ENCODE measurements at places on chromosomes 12 and 14.

- DNase-seq, result no peak
These were observed 128.0 kb downstream of the NDUFA12 start for GRCh38 chr12:94875525-94875924.

GRCh38 chr12:14167005-14167628, 185.7 kb upstream of the GRIN2B start:
- DNase-seq, result no peak

DNA sequence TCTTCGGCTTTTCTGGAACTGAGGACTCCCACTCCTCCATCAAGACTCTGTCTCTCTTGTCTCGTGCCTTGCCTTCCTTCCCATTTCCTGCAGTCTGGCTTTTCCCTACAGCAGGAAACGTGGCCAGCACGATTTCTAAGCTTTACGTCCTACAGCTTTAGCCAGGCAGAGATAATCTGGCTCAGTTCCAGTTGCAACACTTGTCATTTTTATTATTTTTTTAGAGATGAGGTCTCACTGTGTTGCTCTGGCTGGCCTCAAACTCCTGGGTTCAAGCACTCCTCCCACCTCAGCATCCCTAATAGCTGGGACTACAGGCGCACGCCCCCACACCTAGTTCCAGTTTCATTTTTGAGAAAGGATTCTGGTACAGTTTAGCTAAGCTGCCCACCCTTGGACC, 19.9 kb downstream of the CALM1 start:
- DNase-seq, result no peak

- DNase-seq, result no peak
These were observed 31.6 kb downstream of the PPP1R36 start for GRCh38 chr14:64581363-64581762.

DNA sequence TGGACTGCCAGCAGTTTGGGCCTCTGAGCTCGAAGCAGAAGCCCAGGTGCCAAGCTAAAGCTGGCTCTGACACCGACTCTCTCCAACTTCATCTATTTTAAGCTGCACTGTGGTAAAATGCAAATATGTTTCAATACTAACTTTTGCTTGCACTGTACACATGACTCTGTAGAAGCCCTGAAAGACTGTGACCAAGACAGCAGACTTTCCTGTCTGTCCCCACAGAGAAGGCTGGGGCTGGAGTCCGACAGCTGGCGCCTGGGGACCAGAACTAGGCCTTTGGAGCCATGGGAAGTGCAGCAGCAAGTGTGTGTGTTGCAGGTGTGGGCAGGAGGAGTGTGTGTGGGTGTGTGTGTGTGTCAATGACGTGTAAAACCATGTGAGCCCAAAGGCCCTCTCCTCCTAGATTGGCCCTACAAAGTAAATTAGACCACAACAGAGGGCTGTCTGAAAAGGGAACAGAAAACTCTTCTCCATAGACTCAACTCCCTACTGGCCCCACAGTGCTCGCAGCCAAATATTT, 16.4 kb upstream of the RAB35 start:
- DNase-seq, result no peak

- DNase-seq, result peak; percentile 70
These were observed 325 bp upstream of the CLIP1 start for GRCh38 chr12:122422730-122423257.

DNA sequence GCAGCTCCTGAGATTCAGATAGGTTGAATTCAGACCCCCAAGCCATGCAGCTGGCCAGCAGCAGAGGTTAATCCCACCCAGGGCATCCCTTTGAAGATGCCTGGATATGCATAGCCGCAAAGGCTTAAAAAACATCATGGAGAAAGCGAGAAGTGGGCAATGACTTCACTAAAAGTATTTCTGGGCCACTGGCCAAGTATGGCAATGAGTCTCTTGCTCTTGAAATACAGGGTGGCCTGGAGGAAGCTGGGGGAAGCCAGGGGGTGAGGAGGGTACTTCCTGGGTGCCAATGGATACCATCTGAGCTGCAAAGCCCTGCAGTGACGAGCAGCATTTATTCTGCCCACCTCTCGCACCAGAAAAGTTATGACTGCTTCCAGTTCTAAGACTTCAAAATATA, 539.3 kb upstream of the TBX3 start:
- DNase-seq, result no peak

GRCh38 chr14:63501429-63501828, 41.7 kb downstream of the PPP2R5E start:
- DNase-seq, result no peak

- DNase-seq, result no peak
These were observed 270.4 kb upstream of the FAR2 start for GRCh38 chr12:28878629-28879028.

- DNase-seq, result no peak
These were observed 54.6 kb downstream of the NCOR2 start for GRCh38 chr12:124512667-124513296.

DNA sequence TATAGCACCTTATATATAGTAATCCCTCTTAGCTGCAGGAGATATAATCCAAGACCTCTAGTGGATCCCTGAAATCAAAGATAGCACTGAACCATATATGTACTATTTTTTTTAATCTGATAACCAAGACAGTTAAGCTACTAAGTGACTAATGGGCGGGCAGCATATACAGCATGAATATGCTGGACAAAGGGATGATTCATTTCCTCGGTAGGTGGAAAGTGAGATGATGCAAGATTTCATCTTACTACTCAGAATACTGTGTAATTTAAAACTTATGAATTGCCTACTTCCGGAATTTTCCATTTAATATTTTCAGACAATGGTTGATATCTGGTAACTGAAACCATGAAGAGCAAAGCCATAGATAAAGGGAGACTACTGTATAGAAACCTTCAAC, 36.2 kb downstream of the PRMT8 start:
- no peak for DNase-seq

DNA sequence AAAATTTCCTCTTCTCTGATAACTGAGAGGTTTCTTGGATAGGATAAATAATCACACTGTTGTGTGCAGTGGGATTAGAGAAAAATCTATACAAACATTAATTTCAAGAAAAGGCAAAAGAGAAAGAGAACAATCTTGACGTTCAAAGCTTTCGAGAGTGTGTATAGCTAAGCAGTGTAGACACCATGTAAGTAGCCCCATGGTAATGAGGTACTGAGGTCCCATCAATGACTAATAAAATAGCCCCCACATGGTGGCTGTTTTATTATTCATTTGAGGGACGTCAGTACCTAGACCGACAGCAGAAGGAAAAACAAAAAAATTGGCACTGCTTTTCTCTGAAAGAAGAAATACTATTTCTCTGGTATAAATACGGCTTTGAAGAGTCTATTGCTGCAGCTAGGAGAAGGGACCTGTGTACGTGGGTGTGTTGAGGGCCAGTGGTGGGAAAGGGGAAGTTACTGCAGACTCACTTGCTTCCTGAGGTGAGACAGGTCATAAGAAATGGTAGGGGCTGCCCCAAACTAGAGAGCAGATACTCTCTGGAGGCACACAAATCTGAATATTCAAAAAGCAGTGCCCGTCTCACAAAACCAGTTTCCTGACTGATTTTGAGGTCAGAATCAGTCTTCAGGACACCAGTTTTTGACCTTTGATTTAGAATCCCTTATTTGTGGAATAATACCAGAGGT, 339.8 kb downstream of the EMP1 start:
- DNase-seq, result no peak

DNA sequence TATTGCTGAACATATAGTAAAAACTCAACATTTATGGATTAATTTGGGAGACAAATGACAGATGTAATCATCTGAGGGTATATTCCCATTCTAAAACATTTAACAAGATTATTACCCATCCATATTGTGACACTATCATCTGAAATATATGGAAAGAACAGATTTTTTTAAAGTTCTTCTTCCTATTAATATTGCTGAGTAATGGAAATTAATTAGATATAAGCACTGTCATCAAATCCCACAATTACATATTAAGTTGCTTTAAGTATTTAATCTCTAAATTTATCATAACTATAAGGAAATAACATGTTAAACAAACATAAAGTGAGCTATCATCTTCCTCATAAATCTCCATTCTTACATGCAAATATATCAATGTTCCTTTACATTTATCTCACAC, 22.0 kb downstream of the EML5 start:
- DNase-seq, result no peak

DNA sequence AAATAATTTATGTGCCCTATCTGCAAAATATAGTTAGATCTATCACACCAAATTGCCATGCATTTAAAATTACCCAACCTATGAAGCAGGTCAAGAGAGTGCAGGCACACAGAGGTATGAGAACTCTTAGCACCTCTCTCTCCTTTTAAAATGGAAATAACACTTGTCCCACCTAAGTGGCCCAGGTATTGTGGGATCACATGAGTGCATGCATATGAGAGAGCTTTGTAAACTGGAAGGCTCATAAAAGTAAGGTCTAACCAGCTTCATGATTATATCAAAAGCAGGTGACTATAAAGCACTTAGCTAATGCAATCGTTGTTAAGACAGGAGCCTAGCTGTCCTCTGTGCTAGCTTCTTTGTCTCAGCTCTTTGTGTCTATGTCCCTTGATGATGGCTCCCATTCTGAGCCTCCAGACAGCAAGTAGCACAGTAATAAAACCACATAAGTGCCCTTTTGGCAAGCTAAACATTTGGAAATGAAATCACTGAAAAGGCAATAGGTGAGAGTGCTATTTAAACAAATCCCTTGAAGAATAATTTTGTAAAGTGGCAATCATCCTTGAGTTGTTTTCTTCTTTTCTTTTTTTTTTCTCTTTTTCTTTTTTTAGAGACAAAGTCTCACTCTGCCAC, 219.0 kb downstream of the NTF3 start:
- no peak for DNase-seq

- DNase-seq, result no peak
These were observed 68.8 kb upstream of the TRAF3 start for GRCh38 chr14:102708494-102708893.

- DNase-seq, result no peak
These were observed 29.5 kb upstream of the OSBPL8 start for GRCh38 chr12:76588881-76589565.

DNA sequence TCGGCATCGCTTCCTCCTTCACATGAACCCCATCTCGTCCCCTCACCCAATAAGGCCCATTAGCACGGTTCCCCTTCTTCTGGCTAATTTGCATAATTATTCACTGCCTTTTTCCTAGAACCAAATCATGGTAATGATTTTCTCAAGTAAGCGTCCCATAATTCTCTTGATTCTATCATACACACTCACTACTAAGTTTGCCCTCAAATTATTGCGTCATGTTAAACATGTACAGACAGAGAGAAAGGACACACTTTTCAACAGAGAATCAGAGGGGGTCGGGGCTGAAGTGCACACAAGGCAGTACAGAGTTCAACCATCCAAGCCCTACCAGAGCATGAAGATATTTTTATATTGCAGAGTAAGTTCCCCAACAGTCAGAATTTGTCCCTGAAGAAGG, 256.6 kb downstream of the FOXN3 start:
- no peak for DNase-seq

DNA sequence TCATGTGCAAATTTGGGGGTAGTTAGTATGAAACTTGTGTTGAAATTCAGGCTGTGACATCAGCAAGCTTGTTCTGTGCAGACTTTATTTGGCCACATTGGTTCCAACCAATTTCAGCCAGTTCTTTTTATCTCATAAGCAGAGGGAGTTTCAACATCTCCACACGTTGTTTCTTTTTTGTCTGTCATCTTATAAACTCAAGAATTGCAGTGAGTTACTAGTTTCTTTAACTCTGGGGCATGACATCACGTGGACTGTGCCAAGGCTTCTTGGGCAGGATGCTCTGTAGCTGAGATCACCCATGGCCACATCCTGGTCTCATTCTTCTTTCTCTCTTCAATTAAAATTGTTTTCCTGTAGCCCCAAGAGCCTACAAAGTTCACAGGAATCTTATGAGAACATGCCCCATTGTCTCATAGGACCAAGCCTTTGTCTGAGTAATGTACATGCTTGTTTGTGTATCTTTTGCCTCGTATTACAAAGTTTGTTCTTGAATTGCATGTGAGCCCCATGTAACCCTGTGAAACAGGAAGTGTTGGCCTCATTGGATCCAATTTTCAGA, 982.0 kb upstream of the TMEM132C start:
- DNase-seq, result no peak

DNA sequence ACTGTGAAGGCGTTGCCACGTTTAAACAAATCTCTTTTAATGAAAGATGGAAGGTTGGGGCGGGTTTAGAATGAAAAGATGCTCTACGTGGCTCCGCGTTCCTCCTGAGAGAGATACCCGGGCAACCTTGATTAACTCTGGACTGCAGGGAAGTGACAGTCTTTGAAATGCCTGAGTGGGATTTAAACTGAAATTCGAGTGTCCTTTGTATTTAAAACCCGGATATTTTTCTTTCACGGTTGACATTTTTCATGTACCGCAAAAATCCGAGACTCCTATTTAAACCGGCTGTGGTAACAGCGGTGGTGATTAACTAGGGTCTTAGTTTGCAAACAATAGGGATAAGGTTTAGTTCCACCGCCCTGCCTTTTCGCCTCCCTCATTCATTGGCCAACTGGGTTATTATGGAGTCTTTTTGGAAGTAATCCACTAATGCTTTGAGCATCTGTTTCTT, 707 bp downstream of the G2E3 start:
- DNase-seq, result no peak

GRCh38 chr12:12799163-12799920, 13.8 kb upstream of the DDX47 start:
- no peak for DNase-seq

DNA sequence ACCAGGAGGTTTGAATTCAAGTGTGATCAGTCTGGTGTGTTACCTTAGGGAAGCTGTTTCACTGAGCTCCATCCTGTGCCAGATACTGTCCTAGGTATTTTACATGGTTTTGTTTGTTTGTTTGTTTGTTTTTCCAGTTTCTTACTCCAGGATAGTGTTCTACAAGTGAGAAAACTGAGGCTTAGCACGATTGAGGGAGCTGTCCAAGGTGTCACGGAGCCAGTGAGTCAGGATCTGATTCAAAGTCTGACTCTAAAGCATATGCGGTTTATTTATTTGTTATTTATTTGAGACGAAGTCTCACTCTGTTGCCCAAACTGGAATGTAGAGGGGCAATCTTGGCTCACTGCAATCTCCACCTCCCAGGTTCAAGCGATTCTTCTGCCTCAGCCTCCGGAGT, 79.7 kb upstream of the GNG2 start:
- DNase-seq, result no peak

- no peak for DNase-seq
These were observed 129.8 kb upstream of the PPFIA2 start for GRCh38 chr12:81888961-81889360.

GRCh38 chr14:54173802-54174201, 217.2 kb upstream of the BMP4 start:
- DNase-seq, result no peak

DNA sequence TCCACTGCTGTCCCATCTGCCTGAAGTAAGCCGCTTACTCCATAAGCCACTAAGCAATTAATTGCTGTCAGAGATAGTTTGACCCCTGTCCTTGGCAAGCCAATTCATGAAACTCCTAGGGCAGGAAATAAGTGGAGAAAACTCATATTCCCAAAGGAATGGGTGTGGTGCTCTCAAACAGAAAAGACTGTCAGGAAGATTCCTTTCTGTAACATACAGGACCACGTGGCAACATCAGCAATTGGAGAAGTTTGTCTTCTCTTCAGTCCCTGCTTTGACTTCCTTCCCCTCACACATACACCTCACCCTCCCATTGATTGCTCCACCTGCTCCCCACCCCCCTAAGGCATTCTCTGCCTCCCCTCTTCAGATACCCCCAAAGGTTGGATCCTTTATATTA, 36.2 kb upstream of the MDM1 start:
- DNase-seq, result no peak

- DNase-seq, result peak; percentile 53
These were observed 44.0 kb upstream of the REP15 start for GRCh38 chr12:27652174-27652763.

Measured in activated naive CD4-positive, alpha-beta T cell treated with anti-CD3 and anti-CD28 coated beads, Interleukin-2, amount 50 U/mL, for 72 hours (primary cell).